ENCODE measurements at places on chromosomes 1 and 21. TPM values are rescaled to one million over a fixed set of nuclear protein-coding genes. Genes with fewer than 3 reads are reported as not detected.
A peak's percentile ranks its signal among the peaks of the same experiment; 100 is the strongest.

SLC25A44 gene
- polyA plus RNA-seq: 40.6 TPM

GRCh38 chr21:40846103-40846502, 855 bp downstream of the DSCAM start:
- peak overlapping the region; percentile 57 for H3K27ac ChIP-seq
- DNase-seq: no peak
- peaks cover 18% of the 10 kb centered on the region for H3K4me1 ChIP-seq
- H3K4me3 ChIP-seq: peak overlapping the region; percentile 42
- no peaks in the 10 kb centered on the region for H3K36me3 ChIP-seq

DNA sequence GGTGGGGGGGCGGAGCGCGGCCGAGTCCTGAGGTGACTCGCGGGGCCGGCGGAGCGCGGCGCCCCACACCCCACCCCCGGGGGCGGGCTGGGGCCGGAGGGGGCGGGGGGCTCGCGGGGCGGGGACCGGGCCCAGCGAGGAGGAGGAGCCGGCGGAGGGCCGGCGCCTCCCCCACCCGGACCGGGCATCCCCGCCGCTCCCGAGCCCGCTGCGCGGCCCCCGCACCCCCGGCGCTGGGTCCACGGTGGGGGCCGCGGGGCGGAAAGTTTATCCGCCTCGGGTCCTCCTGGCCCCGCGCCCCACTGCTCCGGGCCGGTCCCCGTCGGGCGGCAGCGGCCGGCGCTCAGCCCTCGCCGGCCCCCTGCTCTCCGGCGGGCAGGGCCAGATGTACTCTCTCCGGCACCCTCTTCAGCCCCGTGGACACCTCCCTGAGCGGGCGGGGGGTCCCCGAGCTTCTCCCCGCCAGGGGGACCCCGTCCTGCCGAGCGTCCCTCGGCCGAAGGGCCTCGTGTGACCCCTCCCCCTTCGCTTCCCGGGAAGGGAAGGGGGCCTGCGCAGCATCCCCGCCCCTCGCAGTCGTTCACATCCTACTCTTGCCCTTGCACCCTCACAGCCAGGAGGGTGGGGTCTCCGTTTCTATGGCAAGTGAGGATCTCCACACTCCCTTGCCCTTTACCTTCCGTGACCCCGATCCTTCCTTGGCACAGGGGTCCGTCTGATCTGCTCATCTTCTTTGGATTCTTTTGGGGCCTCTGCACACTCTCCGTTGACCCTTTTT, 663 bp downstream of the CAMTA1 start:
- H3K27ac ChIP-seq: peak overlapping the region; percentile 80
- H3K27me3 ChIP-seq: no peaks in the 10 kb centered on the region
- no peaks in the 10 kb centered on the region for H3K36me3 ChIP-seq
- peaks cover 6% of the 10 kb centered on the region for H3K4me1 ChIP-seq
- H3K4me3 ChIP-seq: peak overlapping the region; percentile 56

SLC26A9 gene
- polyA plus RNA-seq: 0.29 TPM

DNA sequence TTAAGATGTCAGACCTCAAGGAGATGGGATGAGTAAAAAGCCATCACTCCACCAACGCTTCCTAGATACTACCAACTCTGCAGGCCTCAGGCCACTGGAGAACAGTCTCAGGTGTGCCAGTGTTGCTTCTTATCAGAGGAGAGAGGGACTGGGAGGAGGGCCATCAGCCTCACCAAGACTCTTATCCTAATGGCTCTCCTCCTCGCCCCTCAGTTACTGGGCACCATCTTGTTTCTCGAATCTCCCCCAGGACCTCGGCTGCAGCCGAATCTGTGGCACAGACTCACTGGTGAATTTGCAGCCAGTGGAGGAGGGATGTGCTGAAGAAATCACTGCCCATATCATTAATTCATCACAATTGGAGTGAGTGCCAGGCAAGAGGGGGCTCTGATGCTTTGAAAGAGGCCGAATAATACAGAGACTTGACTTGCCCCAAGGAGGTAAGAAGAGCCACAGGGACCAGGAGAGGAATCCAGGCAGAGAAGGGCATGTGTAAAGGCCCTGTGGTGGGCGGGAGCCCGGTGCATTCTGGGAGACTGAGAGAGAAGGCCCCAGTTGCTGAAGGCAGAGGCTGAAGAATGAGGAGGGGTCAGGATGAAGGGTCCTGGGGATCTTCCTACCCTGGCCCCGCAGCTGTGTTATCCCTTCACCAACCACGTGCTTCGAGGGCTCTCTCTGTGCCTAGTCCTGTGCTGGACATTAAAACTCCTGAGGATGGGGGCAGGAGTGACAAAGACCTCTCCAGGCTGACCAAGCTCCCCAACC, 129.8 kb downstream of the PTPRU start:
- H3K4me1 ChIP-seq: no peaks in the 10 kb centered on the region
- H3K27me3 ChIP-seq: no peaks in the 10 kb centered on the region
- no peak overlapping the region for H3K27ac ChIP-seq
- no peak for DNase-seq

DNA sequence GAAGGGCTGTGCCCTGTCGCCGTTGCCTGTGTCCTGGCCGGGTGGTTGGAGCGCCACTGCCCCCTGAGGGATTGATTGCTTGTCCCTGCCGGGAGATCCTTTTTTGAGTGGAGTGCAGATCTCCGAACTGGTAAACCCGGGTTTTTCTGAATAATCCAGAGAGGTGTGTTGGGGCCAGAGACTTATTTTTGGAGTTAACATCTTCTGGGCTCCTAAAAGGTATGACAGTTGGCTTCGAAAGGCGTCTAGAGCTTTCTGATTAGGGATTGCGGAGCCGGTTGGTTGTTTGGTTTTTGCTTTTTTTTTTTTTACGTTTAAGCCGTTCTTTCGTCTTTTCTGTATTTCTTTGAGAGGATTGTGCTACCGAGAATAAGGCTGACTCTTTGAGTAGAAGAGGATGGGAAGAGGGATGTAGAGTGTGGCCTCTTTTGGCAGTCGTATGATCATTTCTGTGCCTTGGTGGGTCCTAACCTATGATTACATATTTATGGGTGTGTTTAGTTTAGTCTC, 756 bp downstream of the RLF start:
- no peak for DNase-seq
- peaks cover 2% of the 10 kb centered on the region for H3K27me3 ChIP-seq
- H3K4me1 ChIP-seq: peaks cover 5% of the 10 kb centered on the region

- H3K36me3 ChIP-seq: peaks cover 19% of the 10 kb centered on the region
- no peaks in the 10 kb centered on the region for H3K4me1 ChIP-seq
- no peaks in the 10 kb centered on the region for H3K27me3 ChIP-seq
- no peak overlapping the region for H3K27ac ChIP-seq
Observed at GRCh38 chr1:169885207-169885606, 8.5 kb downstream of the SCYL3 start.

HES2 gene
- polyA plus RNA-seq: 0.38 TPM

- DNase-seq: peak; percentile 62
- no peak overlapping the region for H3K4me3 ChIP-seq
- H3K27ac ChIP-seq: peak overlapping the region; percentile 69
- no peaks in the 10 kb centered on the region for H3K27me3 ChIP-seq
- H3K36me3 ChIP-seq: no peaks in the 10 kb centered on the region
Observed at GRCh38 chr1:162696286-162696862, 64.1 kb downstream of the DDR2 start.

DNA sequence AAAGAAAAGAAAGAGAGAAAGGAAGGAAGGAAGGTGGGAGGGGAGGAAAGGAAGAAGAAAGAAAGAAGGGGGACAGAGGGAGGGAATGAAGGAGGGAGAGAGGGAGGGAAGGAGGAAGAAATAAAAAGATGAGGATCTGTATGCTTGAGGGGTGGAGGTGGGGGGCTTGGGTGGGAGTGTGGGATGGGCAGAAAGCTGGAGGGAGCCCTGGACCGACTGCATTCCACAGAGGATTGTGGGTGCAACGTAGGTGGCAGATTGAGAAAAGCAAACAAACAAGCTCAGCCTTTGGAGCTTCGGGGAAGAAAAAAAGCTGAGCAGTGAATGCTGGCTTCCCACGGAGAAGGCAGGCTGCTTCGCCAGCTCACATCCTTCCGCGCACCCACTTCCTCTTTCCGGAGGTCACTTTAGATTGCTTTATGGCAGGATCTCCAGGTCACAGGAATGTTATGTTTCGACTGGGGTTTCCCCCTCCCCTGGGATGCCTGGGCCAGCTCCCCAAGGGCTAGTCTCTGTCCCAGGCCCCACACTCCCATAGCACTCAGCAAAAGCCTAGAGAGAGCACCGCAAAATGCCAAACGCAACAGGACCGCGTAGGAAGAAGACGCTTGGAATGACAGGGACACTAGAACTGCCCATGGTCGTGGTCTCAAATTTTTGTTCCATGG, 20.7 kb upstream of the LGALS8 start:
- H3K36me3 ChIP-seq: no peaks in the 10 kb centered on the region
- H3K27me3 ChIP-seq: no peaks in the 10 kb centered on the region
- DNase-seq: peak; percentile 78
- H3K4me3 ChIP-seq: peak overlapping the region; percentile 40
- peak overlapping the region; percentile 47 for H3K27ac ChIP-seq

DNA sequence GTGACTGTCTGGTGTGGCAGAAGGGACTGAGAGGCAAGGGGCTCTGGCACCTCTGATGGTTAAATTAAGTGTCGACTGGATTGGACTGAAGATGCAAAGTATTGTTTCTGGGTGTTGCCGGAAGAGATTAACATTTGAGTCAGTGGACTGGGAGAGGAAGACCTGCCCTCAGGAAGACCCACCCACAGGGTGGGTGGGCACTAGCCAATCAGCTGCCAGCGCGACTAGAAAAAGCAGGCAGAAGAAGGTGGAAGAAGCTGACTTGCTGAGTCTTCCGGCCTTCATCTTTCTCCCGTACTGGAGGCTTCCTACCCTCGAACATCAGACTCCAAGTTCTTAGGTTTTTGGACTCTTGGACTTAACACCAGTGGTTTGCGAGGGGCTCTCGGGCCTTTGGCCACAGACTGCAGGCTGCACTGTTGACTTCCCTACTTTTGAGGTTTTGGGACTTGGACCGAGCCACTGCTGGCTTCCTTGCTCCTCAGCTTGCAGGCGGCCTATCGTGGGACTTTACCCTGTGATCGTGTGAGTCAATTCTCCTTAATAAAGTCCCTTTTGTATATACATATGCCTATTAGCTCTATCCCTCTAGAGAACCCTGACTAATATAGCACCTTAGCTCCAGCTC, 79.6 kb downstream of the KAZN start:
- DNase-seq: no peak
- no peak overlapping the region for H3K27ac ChIP-seq
- H3K27me3 ChIP-seq: no peaks in the 10 kb centered on the region

C1orf122 gene
- 107 TPM for polyA plus RNA-seq

S100A10 gene
- polyA plus RNA-seq: 262 TPM
